MCF 10A (cell line): ENCODE measurements at places on chromosomes 16 and 17. TPM values are rescaled to one million over a fixed set of nuclear protein-coding genes. Genes with fewer than 3 reads are reported as not detected.
A peak's percentile ranks its signal among the peaks of the same experiment; 100 is the strongest.

GRCh38 chr16:55825115-55825728, 7.7 kb downstream of the CES1 start:
- DNase-seq: peak; percentile 87

DNA sequence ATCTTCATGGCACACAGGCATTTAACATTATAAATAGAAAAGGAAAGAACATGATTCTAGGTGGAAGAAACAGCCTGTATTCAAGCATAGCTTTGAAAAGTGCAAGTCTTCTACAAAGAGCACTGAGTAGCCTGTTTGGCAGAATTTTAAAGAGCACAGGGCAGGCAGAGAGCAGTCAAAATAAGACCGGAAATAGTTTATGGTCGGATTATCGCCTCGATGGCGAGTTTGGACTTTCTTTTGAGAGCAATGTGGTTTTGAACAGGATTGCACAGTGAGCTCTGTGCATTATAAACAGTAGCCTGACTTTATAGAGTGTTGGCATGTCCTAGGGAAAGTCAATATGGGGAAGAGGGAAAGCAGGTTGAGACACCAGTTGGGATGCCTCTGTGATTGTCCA, 6.2 kb upstream of the TMEM100 start:
- DNase-seq: no peak

- no peak for DNase-seq
Observed at GRCh38 chr17:71885662-71886061, 235.2 kb upstream of the SOX9 start.

DNA sequence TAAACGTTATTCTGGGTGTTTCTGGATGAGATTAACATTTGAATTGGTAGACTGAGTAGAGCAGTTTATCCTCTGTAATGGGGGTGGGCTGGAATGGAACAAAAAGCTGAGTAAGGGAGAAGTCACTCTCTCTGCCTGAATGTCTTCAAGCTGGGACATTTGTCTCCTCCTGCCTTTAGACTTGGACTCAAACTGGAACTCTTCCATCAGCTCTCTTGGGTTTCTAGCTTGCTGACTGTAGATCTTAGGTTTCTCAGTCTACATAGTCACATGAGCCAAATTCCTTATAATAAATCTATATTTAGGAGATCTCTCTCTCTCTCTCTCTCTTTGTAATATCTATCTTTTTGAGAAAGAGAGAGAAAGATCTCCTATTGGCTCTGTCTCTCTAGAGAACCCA, 553.3 kb upstream of the CDH11 start:
- DNase-seq: no peak

GRCh38 chr16:50254072-50254471, 12.3 kb upstream of the ADCY7 start:
- no peak for DNase-seq

DNA sequence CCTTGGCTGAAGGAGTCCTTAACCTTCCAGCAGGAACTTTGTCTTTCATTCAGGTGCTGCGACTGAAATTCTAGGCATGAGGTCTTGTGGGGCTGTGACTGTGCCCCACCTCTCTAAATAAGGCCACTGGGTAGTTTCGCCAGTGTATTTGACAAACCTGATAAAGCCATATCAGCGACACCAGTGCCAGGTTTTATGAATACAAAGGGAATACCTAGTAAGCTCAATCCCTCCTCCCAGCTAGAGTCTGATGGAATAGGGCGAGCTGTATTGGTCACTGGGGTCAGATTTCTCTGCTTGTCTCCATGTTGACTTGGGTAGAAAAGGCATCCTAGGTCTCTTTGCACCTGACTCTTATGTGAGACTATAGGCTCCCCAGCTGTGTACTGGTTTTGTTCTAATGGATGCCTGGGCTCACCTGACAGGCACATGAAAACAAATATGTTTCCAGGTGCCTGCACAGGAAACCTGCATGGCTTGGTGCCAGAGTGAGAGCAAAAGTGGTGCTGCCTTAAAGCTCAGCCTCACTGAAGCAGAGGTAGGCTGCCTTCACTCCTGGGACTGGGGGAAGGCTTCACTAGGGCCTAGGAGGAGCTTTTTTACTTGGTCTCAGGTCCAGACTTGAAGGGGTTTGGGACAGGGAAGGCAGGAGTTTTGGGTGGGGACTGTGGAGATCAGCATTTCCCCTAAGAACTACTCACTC, 8.3 kb downstream of the SLC7A6 start:
- DNase-seq: no peak

- no peak for DNase-seq
Observed at GRCh38 chr16:66240088-66240487, 126.4 kb upstream of the CDH5 start.

GRCh38 chr17:4648741-4649140, 7.3 kb upstream of the ALOX15 start:
- peak; percentile 11 for DNase-seq

GRCh38 chr17:73281928-73282327, 20.2 kb upstream of the CPSF4L start:
- no peak for DNase-seq

- peak; percentile 25 for DNase-seq
Observed at GRCh38 chr17:79413611-79414010, 197.2 kb downstream of the RBFOX3 start.

GRCh38 chr17:29918922-29919856, 10.8 kb downstream of the SSH2 start:
- DNase-seq: peak; percentile 5

GRCh38 chr16:49140618-49141017, 141.0 kb downstream of the CBLN1 start:
- no peak for DNase-seq

- no peak for DNase-seq
Observed at GRCh38 chr16:55147396-55147795, 176.6 kb upstream of the IRX6 start.

DNA sequence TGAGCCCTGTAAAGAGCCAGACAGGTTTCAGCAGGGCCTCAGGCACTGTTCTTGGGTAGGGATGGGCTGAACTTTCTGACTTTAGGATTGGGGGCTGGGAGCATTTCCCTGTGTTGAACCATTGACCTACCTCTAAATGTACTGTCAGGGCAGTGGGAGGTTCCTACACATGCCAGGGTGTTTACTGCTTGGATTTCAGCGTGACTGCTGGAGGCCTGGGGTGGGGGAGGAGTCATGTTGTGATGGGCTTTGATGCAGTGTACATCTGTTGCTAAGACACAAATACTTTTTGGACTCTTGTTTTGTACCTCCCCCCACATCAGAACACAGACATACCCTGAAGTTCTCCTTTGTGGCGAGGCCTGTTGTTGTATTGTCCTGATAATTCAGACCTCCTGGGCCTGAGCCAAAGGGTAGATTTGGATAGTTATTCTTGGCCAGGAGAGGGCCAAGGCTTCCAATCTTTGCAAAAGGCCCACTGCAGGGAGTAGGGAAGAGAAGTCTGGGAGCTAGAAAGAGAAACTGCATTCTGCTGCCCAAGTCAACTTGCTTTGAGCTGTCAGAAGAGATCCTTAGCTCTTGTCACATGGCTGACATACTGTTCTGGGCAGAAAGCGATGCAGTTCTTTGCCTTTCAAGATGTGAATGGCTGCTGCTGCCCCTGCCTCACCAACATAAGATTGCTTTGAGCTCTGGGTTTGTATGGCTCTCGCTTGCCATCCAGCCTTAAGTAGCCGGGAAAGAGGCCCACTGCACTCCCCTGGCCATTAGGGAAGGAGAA, 3.7 kb downstream of the NFE2L1 start:
- peak; percentile 88 for DNase-seq

GRCh38 chr16:55264949-55265348, 59.1 kb upstream of the IRX6 start:
- peak; percentile 22 for DNase-seq

- no peak for DNase-seq
Observed at GRCh38 chr16:59864981-59865666, 1131.0 kb upstream of the GOT2 start.

- no peak for DNase-seq
Observed at GRCh38 chr17:692116-692515, 22.5 kb downstream of the VPS53 start.

GRCh38 chr16:35714665-35715064, 2255.3 kb downstream of the TP53TG3F start:
- DNase-seq: no peak

DNA sequence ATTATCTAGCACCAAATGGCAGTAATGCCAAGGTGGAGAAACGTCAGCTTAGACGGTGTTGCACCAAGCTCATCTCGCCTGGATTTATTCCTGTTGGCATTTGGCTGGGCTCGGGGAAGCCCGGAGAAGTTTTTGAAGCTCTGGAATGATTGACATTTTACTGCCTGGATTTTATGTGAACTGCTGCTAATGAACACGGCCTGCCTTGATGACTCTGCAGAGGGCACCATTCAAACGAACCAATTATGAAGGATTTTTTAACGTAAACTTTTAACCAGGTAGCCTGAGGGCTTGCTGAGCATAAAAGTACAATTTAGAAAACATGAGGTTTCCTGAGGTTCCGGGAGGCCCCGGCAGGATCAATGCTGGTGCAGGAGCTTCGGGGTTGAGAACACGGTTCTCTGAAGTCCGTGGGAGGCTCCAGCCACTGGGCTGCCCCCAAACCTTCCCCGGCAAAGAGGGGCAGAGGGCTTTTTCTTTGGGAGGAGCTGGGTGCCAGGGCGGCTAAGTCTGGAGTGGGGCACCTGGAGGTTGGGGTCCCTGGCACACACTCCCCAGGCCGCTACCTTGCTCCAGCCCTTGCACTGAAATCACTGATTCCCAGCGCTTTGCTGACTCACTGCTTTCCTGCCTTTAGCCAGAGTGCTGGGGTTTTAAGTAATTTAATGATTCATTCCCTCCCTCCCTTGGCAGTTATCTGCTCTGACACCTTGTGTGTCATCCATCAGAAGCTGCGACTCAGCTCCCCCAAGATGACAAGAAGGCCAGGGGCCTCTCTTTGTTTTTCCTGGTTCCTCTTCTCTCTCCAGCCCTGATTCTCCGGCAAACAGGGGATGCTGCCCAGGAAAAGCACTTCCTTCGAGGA, 161.2 kb upstream of the IRX3 start:
- peak; percentile 93 for DNase-seq

- DNase-seq: no peak
Observed at GRCh38 chr17:35627417-35627816, 40.3 kb downstream of the AP2B1 start.

GRCh38 chr17:29461483-29462206, 71.5 kb downstream of the TAOK1 start:
- no peak for DNase-seq

DNA sequence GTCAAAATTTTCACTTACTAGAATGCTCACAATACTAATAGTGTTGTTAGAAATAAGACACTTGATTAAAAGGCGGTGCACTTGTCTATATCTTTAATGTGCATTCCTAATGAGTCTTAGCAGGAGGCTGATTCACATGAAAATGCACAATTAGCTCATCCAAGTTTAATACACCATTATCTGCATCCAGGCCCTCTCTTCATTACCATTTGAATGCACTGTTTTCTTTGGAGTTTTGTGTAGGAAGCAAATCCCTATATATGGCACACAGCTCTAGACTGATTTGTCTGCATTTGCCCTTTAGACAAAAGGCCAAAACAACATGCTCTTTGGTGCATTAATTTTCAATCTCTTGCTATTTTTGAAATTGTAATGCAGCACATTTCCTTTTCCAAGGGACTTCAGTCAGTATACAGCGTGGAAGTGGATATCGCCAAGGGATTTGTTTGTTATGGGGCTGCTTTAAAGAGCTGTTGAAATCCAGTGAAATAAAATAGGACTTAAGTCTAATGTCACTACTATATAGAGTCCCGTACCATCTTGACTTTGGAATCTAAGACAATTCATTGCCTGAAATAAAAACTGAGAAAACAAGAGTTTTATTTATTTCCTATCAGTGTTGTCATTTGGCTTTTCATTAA, 257.6 kb upstream of the CPHXL start:
- DNase-seq: no peak

DNA sequence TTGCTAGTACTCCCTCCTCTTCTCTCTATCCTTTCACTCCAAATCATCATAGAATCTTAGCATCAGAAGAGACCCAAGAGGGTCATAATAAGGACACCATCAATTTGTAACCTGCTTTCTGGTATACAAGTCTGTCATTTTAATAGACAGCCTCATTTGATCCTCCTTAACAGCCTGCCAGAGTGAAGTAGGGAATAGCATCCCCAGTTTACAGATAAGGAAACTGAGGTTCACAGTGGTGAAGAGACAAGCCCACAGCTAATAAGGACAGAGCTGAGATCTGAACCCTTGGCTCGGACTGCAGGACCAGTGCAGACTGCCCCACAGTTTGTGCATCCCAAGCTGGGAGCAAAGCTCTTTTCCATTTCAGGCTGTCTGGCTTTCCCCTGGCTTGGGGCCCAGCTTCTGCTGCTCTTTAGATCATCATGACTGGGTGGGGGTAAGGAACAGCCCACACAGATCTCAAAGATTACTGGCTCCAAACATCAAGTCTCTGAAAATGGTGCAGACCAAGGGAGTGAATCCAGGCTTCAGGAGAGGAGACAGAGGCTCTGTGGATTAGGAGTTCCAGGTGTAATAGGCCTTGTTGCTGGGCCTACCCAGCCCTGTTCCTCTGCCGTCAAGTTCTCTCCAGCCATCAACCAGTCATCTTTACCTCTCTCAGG, 10.3 kb upstream of the IGFBP4 start:
- no peak for DNase-seq

DNA sequence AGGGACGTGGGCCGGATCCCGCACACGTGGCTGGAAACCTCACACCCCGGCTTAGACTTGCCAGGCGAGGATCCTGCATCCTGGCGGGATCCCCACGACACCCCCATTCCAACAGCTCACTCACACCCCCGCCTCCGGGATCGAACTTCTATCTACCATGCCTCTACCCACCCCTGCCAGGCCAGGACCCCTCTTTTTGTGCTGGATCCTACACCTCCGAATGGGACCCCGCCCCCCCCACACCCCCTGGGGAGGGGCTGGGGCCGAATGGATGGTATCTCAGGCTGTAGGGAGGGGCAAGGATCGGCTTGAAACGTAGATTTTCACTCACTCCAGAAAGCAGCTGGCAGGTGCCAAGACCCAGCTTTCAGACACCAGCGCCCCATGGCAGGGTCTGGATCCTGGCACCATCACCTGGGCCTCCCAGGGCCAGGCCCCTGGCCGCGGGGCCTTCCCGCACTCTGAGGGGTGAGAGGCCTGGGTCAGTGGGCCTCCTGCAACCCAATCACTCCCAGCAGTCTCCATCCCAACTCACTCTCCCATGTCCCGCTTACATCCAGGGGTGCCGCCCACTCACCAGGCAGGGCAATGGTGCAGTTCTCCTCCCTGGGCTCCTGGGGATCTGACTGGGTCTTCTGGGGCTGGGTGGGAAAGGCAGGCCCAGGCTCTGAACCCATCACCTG, 6.7 kb downstream of the PRSS36 start:
- DNase-seq: no peak

The BCO1 gene
- not detected in 2 replicates for total RNA-seq

The NR1D1 gene
- total RNA-seq: 7.5 and 8.8 TPM in 2 replicates

The KRT36 gene
- not detected in 2 replicates for total RNA-seq

The RTN4RL1 gene
- total RNA-seq: 2.9 and 3.6 TPM in 2 replicates

The TMEM114 gene
- not detected in 2 replicates for total RNA-seq

The PNMT gene
- not detected in 2 replicates for total RNA-seq

The SHCBP1 gene
- total RNA-seq: 17.2 and 21.4 TPM in 2 replicates

The KIF19 gene
- total RNA-seq: not detected in 2 replicates

The ZNF688 gene
- 9.0 and 11.6 TPM in 2 replicates for total RNA-seq

The KRTAP1-5 gene
- not detected in 2 replicates for total RNA-seq
